Inflammatory macrophage treated with lipopolysaccharide for 4 hours (primary cell): ENCODE measurements at places on chromosomes 12 and 14.
A peak's percentile ranks its signal among the peaks of the same experiment; 100 is the strongest.

DNA sequence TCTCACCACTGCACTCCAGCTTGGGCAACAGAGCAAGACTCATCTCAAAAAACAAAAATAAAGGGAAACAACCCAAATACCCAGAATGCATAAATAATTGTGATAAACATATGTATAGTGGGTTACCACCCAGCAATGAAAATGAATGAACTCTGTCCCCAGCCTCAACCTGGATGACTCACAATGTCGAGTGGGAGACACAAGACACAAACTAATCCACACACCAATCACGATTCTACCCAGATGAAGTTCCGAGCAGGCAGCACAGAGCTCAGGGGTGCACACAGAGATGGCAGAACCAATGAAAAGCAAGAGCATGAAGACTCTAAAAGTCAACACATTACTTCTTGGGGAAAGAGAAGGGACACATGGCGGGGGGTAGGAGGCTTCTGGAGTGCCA is 27.1 kb downstream of the ABCB9 start:
- no peak for DNase-seq

GRCh38 chr12:132154341-132154761 is 10.1 kb downstream of the NOC4L start:
- no peak for DNase-seq

GRCh38 chr12:11729439-11730150 is 80.1 kb downstream of the ETV6 start:
- peak; percentile 49 for DNase-seq

DNA sequence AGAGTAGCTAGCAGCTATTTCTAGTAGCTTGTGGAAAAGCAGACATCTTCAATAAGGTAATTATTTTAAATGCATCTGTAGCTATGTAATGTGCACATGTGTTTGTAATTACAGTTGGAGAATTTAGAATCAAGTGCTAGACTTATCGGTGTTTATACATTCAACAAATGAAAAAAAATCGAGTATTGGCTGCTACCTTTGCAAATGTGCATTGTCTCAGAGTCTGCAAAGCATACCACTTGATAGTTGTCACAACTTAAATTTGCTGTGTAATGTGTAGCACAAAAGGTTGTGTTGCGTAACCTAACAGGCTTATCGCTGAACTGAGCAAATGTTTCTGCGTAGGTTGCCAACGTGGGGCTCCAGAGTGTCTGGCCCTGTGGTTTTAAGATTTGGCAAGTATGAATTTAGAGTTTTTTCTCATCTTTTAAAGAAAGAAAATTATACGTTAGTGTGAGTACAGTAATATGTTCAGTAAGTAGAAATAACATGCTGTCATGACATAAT is 44.3 kb downstream of the TMTC2 start:
- DNase-seq: no peak

- DNase-seq: no peak
Measured at GRCh38 chr14:73105050-73105449, 31.3 kb upstream of the PSEN1 start.

- no peak for DNase-seq
Measured at GRCh38 chr12:113220593-113221180, 577 bp upstream of the TPCN1 start.

- peak; percentile 25 for DNase-seq
Measured at GRCh38 chr14:100275214-100275613, 31.0 kb downstream of the SLC25A29 start.

DNA sequence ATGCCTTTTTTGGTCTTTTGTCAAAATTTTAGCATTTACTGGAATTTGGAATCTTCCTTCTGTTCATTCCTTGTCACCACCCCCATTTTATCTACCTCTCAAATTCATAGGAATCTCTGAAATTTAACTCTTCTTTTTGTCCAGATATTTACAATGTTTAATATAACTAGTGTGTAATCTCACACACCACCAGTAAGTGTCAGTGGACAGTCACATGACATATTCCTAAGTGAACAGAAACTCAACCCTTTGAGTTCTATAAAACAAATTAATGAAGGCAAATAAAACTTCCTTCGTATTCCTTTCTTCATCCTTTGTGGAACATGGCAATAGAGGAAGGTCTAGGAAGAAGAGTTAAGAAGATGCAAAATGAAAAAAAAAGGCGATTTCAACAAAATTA is 26.6 kb downstream of the ATF7 start:
- DNase-seq: peak; percentile 4

DNA sequence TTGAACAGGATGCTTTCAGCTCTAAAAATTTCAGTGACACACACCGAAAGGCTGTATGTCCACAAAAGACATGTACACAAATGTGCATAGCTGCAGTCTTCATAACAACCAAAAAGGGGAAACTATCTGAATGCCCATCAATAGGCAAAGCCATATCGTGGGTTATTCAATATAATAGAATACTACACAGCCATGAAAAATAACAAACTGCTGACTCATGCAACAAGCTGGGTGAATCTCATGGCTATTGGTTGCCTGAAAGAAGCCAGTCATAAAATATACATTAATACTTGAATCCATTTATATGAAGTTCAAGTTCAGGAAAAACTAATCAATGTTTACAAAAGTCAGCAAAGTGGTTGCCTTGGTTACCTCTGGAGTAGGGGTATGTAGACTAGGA is 58.4 kb upstream of the RIN3 start:
- no peak for DNase-seq

GRCh38 chr12:63844391-63845341 is at the start of gene SRGAP1:
SRGAP1 (plus strand) TSS chr12:63844700; CDS start chr12:63844817, 117 bp downstream.
- peak; percentile 46 for DNase-seq

DNA sequence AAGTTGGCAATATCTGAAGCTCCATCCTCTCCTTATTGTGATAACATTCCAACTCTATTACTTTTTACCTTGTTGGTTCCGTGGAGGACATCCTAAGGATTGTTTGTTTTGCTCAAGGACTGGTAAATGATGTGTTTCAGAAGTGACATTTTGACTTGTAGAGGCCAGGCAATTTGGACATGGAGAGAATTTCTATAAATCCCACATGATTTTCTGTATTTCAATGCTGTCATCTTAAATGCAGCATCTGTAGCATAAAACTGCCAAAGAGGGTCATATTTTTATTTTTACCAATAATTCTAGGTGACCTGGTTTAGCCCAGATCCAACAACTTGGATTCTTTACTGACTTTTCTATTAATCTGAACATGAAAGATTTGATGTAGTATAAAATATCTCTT is 328.4 kb downstream of the BMP4 start:
- no peak for DNase-seq

DNA sequence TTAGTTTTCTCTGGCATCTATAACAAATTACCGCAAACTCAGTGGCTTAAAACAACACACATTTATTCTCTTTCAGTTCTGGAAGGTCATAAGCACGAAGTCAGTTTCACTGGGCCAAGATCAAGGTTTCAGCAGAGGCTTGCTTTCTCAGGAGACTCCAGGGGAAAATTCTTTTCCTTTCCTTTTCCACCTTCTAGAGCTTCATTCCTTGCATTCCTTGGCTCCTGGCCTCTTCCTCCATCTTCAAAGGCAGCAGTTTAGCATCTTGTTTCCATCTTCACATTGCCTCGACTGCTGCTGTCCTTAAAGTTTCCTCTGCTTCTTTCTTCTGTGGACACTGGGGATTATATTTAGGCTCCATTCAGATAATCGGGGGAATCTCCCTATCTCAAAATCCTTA is 106.1 kb downstream of the PDE3A start:
- no peak for DNase-seq

GRCh38 chr12:46562625-46563225 is 190.2 kb upstream of the SLC38A2 start:
- DNase-seq: peak; percentile 81

- DNase-seq: no peak
Measured at GRCh38 chr12:57625261-57626032, 7.6 kb downstream of the B4GALNT1 start.

DNA sequence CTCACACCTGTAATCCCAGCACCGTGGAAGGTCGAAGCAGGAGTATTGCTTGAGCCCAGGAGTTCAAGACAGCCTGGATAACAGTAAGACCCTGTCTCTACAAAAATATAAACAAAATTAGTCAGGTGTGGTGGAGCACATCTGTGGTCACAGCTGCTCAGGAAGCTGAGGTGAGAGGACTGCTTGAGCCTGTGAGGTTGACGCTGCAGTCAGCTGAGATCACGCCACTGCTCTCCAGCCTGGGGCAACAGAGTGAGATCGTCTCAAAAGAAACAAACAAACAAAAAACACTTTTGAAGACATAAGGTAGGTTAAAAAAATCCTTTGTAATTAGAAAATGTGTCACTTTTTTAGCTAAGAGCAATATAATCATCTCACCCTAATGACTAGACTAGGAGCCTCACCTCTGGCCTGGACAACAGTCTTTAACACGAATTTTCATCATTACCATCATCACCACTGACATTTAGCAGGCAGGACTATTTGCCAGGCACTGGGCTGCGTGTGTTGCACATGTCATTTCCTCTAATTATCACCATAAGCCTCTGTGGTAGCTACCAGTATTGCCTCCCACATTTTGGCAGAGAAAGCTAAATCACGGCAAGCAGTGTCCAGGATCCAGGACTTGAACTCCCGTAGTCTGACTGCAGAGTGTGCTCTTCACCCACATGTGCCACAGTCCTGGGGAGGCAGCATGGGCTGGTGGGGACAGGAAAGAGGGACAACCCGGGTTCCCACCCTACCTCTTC is 4.6 kb upstream of the SYCP3 start:
- no peak for DNase-seq

GRCh38 chr12:58502226-58502625 is 418.1 kb downstream of the LRIG3 start:
- DNase-seq: no peak
